ENCODE measurements at places on chromosomes 1 and 21.

DNA sequence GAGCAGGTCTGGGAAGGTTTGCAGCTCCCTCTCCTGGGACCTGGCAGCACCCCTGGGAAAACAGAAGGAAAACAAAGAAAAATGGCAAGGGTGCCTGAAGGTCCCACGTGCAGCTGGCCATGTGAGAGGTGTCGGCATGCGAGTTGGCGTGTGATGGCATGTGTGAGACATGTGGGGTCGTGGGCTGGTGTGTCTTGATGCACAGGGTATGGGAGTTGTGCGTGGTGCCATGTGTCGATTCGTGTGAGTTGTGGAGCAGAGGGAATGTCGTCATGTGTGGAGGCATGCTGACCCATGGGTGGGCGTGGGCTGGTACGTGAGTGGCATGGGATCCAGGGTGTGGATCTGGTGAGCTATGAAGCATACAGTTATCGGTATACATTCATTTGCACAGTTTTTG, 1.3 kb downstream of the HPCA start:
- DNase-seq, result no peak

DNA sequence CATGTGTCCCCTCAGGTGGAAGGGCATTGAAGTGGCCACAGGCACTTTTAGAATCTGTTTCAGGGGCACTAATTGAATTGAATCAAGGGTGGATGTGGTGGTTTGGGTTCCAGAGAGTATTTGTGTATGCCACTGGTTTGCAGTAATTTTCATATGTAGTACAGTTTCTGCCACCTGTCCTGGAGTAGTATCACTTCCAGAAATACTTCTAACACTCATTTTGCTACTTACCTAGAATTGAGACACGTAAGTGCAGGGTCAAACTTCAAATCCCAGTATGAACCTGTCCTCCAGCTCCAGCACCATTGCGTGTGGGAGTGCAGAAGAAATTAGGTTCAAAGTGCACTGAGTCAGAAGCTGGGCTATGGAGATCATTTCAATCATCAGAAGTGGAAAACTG, 26.8 kb downstream of the RSPH1 start:
- DNase-seq, result no peak

- DNase-seq, result no peak
Measured at GRCh38 chr1:119372503-119373086, 4.0 kb downstream of the HAO2 start.

- no peak for DNase-seq
Measured at GRCh38 chr1:99170516-99170915, 93.8 kb upstream of the PLPPR4 start.

DNA sequence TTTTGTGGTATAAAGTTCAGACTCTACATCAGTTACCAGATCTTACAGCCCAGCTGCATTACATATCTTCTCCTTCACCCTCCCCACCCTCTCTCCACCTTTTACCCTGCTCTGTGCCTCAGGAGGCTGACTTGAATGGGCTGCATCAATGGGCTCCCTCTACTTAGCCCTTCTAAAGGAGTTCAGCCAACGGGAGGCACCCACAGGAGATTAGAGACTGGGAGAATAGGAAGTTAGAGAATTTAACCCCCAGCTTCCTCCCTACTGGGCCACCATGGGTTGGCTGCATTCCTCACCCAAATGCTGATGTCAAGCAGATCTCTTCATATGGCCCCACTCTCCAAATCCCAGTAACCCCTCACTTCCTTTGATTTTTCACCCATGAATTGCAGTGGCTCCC, 17.1 kb upstream of the DUSP23 start:
- DNase-seq, result no peak

GRCh38 chr1:29752141-29752540, 515.8 kb downstream of the PTPRU start:
- DNase-seq, result peak; percentile 11

GRCh38 chr1:21749859-21750468, 33.0 kb downstream of the USP48 start:
- no peak for DNase-seq

GRCh38 chr1:86114816-86115400, 41.7 kb downstream of the COL24A1 start:
- no peak for DNase-seq

DNA sequence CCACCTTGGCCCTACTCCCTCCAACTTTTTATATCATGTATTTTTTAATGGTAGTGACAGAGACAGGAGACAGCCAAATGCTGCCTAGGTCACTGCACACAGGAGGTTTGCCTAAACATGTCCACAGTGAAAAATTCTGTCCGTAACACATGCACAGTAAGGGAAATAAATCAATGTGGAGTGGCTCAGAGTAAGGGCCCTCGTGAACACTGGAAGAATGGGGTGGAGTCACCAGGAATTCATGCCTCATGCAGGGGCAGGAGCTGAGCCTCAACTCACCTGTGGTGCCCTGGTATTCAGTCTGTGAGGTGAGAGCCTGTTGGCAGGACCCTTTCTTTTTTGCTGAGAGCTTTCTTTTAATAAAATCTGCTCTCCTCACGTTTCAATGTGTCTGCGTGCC, 289.1 kb downstream of the TGFB2 start:
- DNase-seq, result no peak

GRCh38 chr1:225879521-225880221, 2.5 kb downstream of the TMEM63A start:
- no peak for DNase-seq

- DNase-seq, result no peak
Measured at GRCh38 chr1:92797297-92797696, 12.4 kb upstream of the EVI5 start.

- DNase-seq, result no peak
Measured at GRCh38 chr21:39519835-39520234, 68.1 kb downstream of the SH3BGR start.

DNA sequence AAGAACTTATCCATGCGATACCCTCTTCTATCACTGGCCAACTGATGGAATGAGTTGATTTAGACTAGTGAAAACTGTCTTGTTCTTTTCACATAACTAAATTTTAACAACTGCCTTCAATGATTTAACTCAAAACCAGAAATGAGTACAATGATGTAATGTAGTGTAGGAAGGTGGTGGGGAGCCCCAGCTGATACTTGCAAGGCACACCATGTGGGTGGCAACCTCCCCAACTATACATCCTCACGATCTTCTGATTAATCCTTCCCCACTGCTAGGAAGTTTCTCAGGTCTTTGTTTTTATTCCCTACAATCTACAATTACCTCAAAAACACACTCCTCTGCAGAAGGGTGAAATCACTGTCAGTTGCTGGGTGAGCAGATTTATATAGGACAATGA, 100.7 kb downstream of the KCTD3 start:
- no peak for DNase-seq

- no peak for DNase-seq
Measured at GRCh38 chr21:38494703-38495102, 3.6 kb downstream of the ERG start.
